ENCODE measurements at places on chromosomes 2 and 18.

GRCh38 chr2:75238670-75239330, 39.5 kb upstream of the TACR1 start:
- DNase-seq = no peak

DNA sequence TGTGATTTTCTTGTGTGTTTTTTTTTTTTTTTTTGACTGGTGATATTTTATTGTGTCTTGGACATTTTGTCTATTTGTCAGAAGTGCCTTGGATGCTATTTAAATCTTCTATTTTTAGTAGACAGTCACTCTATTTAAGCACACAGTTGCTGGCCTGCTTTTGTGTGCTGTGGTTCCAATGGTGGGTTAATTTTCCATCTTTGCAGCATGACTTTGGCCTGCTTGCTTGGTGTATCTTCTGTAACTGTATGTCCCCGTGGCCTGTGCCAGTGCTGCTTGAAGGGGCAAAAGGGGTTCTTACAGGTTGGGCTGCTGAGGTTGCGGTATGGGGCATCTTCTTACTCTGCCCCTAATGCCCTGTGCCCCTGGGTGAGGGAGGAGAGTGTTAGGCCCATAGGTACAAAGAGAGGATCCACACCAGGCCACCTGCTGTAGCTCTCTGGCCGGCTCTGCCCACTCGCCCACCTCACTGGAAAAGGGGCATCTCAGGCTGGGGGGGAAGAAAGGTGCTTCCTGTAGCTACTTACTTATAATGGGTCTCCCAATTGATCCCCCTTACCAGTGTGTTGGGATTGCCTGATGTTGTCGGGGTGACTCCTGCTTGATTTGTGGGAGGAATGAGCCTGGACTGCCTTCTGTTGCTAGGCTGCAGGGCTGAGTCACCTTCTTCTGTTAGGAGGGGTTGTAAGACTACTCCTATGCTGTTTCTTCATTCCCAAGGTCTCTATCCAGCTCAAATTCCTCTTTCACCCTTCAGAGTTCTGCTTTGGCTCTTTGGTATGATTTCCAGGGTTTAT, 490.0 kb upstream of the HS6ST1 start:
- DNase-seq = no peak

GRCh38 chr2:199471443-199472057, 13.8 kb upstream of the SATB2 start:
- DNase-seq = no peak

- DNase-seq = no peak
Measured at GRCh38 chr2:96819128-96819875, 3.2 kb downstream of the CNNM3 start.

- DNase-seq = no peak
Measured at GRCh38 chr2:188280811-188281222, 10.9 kb upstream of the GULP1 start.

- no peak for DNase-seq
Measured at GRCh38 chr2:156332284-156332533, 312 bp downstream of the NR4A2 start.

DNA sequence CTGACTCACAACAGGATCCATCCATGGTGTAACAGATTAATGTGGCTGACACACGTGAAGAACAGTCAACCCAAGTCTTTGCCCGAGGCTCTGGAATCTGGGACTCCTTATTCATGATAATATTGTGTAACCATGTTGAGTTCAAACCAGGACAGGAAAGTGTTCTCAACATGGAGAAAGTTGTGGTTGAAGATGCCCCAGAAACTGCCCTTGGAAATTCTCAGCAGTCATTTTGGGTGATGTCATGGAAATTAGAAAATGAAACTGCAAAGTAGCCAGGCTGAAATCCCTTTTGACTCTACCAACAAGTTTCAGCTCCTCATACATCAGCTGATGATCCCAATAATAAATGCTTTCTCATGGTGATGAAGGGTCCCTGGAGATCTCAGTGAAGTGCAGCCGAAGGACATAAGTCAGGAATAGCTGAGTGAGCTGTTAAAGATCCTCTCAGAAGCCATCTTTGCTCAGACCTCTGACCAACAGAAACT, 307.7 kb downstream of the TNS1 start:
- DNase-seq = no peak

GRCh38 chr18:67496469-67496868, 20.1 kb downstream of the DSEL start:
- no peak for DNase-seq

GRCh38 chr18:7221424-7222155, 9.3 kb upstream of the LRRC30 start:
- DNase-seq = no peak

GRCh38 chr2:99365661-99366060, 28.5 kb downstream of the EIF5B start:
- no peak for DNase-seq

DNA sequence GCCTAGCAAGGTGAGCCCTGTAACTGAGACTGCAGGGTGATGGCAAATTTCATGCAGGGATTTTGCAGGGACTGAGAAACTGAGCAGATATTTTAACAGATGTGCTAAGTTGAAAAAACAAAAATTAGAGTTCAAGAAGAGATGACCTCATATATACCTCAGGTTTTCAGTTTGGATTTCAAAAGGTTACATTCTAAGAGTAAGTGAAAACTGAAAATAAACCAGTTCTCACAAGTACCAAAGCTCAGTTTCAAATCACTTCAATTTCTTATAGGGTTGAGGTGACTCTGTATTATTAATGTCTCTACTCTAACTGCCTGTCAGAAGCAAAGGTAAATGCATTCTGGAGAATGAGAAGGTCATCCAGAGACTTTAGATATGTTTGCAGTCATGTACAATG, 237.4 kb upstream of the VRK2 start:
- DNase-seq = no peak

DNA sequence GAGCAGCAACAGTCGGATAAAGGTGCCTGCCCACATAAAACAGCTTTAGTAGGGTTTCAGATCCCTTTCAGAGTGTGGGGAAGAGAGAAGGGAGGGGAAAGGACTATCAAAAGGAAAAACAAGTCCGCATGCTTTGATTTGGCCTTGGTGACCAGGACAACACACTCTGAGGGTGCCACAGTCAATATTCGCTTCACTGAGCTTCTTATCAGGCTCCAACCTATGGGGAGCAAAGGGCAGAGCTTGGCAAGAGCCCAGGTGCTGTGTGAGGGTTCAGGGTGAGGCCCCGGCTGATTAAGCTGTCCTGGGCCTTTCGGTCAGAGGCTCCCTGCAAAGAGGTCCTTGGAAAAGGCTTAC, 237.4 kb upstream of the SMAD2 start:
- DNase-seq = no peak

DNA sequence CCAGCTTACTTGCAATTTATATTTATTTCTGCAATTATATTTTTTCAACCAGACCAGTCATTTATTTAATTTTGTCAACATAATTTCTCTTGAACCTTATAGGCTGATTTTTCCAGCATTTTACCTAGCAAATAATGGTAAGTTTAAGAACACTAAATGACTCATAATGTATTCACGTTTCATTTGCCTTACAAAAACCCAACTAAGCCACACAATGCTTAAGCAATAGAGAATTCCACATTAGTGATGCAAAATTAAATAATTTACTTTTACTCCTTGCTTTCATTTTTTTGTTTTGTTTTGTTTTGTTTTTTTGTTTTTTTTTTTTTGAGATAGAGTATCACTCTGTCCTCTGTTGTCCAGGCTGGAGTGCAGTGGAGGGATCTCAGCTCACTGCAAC, 110.4 kb upstream of the VRK2 start:
- no peak for DNase-seq

DNA sequence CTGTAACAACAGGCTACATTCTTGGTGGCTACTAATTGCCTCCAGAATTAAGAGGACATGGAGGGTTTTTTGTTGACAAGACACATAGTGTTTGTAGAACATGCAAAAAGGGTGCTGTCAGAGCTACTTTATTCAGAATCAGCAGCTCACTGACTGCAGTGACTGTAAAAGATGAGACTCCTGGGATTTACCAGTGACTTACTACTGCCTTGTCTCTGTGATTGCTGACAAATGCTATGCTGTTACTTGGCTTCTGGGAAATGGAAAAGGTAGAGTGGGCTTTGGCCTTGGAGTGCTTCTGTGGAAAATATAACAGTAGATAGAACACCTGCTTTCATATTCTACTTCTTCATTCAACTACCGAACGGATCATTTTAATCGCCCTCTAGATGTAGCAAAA, 47.8 kb downstream of the GREB1L start:
- no peak for DNase-seq

DNA sequence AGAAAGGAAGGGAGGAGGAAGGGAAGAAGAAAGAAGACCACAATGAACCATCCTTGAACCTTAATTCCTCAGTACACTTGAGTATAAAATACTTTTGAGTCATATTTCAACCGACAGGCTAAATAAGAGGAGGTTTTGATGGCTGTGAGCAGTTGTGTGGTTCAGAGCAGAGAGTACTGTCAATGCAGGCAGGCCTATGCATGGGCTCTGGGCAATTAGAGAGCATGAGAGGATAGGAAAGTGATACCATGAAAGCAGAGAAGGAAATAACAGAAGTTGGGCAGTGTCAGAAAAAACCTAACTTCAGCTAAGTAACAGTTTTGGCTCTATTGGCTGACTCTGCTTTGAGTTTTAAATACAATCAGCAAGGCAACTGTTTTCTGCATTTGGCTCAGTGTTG, 123.6 kb upstream of the STK17B start:
- DNase-seq = no peak

DNA sequence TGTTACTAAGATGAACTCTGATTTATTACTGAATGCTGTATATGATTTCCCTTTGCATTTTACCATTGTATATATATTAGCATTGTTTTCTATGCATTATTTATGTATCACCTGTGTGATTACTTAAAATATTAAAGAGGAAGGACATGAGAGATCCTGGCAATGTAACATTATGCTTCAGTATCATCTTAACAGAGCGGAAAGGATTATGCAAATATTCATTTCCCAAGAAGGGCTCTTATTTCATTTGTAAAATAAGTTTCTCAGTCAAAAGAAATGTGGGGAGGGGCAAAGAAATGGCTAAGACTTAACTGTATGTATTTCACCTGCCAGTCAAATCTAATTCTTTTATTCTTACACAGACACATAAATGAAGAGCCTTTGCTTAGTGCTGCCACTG, 654.2 kb upstream of the PKDCC start:
- DNase-seq = no peak

GRCh38 chr18:59884351-59884750, 15.4 kb upstream of the PMAIP1 start:
- DNase-seq = no peak

DNA sequence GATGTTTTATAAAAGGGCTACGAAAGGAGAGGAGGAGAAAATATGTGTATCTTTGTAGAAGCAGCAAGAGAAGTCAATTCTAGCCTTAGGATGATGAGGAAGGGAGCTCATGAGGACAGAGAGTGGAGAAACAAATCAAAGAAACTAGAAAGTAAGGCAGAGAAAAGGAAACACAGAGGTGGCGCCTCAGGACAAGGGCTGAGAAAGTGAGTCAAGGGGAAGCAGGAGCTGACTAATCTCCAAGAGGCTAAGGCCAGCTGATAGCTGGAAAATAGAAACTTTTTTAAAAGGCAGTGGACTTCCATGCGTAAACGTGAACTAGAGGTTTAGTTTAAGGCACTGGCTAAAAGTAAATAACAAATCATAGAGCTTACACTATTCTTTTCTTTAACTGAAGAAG, 173.3 kb downstream of the ANKRD44 start:
- no peak for DNase-seq

- DNase-seq = no peak
Measured at GRCh38 chr2:212863185-212863588, 288.2 kb downstream of the IKZF2 start.

GRCh38 chr2:241863536-241863954, 4.9 kb upstream of the PDCD1 start:
- DNase-seq = no peak

DNA sequence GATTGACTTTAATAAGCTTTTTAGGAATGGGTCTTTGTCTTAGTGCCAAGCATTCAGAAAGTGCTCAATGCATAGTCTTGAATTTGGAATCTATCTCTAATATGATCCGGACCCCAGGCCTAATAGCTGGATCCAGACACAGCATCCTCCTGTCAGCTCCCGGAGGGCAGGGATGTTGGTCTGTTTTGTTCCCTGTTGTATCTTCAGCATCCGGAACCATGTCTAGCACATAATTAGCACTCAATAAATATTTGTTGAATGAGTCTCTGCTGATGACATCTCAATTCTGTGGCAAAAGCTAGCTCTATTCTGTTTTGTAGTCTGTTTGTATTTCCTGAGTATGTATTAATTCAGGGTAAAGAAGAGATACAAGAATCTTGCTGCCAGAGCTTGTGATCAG, 169.1 kb downstream of the DCDC2C start:
- no peak for DNase-seq

- DNase-seq = no peak
Measured at GRCh38 chr2:103268841-103269498, 507.1 kb downstream of the TMEM182 start.

- no peak for DNase-seq
Measured at GRCh38 chr2:212021947-212022346, 516.7 kb downstream of the ERBB4 start.

- no peak for DNase-seq
Measured at GRCh38 chr2:84395820-84396219, 63.3 kb downstream of the SUCLG1 start.

DNA sequence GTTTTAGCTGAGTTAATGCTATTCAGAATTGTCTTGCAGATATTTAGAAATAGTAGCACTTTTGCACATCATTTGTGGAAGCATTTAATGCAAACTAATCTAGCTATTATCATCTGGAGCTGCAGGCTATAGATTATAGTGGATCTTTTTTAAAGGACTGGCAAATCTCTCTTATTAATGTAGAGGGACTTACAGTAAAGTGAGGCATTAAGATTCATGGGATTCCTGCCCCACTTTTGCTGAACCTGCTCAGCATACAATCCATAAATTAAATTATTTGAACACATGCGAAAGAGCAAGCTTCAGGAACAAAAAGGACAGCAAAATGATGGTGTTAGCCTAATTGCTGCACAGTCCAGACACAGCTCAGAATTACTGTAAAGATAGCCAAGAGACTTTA, 477.7 kb downstream of the DCDC2C start:
- no peak for DNase-seq

DNA sequence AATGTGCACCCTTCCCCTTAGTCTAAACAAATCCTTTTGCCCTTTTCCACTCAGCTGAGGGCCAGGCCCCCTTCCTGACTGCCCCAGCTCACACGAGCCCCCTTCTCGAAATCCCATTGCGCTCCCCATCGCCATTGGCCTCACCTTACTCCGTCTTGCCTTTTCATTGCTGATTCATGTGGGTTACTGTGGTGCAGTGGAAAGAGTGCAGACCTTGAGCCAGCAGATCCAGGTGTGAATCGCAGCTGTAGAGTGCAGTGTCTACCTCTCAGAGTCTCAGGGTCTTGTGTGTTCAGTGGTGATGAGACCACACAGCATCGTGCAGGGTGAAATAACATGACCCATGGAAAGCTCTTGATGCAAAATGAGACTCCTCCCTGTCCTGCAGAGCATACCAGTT, 132.4 kb upstream of the APCDD1 start:
- DNase-seq = no peak

All from activated CD8-positive, alpha-beta memory T cell treated with anti-CD3 and anti-CD28 coated beads for 1 hour (primary cell).